ENCODE measurements at places on chromosomes 16 and 17. TPM values are rescaled to one million over a fixed set of nuclear protein-coding genes. Genes with fewer than 3 reads are reported as not detected.

GRCh38 chr16:89442588-89442987 lies 47.8 kb downstream of the ANKRD11 start:
- DNase-seq = no peak

SSTR5 gene
- total RNA-seq = not detected

RNF227 gene
- 2.6 TPM for total RNA-seq

PRKCB gene
- 2.7 TPM for total RNA-seq
